ENCODE measurements at places on chromosomes 12 and 14.

DNA sequence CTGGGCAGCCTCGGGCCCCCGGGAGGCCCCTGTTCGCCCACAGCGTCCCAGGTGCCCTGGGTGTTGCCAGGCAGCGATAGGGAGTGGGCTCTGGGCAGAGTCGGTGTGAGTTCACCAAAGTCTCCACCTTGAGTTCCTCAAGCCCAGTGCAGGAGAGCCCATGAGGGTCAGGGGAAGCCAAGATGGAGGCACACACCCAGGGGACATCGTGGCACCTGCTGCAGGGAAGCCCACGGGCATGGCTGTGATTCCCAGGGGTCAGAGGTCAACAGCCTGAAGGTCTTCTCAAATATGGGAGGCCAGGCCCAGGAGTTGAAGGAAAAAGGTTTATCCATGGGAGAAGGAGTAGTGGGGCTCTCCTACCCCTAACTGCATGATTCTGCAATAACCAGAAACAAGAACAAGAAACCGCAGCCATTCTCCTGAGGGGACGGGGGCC is 148.8 kb downstream of the ADGRD1 start:
- DNase-seq: no peak

DNA sequence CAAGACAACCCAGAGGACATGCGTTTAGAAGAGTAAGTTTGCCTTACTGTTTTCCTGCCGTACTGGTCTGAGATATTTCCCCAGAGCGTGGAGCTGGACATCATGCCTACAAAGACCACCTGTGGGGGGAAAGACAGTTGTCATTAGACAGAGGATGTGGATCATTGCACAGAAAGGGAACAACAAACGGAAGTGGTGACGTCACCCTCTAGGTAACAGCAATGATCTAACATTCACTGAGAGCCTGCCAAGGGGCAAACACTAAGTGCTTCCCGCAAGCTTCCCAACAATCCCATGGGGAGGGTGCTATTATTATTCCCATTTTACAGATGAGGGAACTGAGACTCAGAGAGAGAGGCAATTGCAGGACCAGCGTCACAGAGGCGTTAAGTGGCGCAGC is 48.5 kb downstream of the SVOP start:
- no peak for DNase-seq

- no peak for DNase-seq
These were observed 42.9 kb downstream of the KLC1 start for GRCh38 chr14:103671911-103672310.

DNA sequence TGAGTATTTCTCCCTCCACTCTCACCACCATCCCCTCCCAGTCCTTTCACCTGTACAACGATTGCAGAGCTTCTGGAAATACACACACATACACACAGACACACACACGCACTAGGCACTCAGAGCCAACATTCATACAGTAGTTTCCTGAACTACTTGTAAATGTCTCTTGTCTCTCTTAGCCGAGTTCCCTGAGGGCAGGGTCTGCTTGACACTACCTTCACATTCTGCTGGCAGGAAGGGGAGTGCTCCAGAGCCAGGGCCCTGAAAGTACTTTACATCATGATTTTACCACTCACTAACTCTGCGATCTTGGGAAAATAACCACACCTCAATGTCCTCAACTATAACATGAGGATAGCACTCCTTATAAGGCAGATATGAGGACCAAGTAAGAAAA is 82.7 kb downstream of the GAS2L3 start:
- DNase-seq: no peak

DNA sequence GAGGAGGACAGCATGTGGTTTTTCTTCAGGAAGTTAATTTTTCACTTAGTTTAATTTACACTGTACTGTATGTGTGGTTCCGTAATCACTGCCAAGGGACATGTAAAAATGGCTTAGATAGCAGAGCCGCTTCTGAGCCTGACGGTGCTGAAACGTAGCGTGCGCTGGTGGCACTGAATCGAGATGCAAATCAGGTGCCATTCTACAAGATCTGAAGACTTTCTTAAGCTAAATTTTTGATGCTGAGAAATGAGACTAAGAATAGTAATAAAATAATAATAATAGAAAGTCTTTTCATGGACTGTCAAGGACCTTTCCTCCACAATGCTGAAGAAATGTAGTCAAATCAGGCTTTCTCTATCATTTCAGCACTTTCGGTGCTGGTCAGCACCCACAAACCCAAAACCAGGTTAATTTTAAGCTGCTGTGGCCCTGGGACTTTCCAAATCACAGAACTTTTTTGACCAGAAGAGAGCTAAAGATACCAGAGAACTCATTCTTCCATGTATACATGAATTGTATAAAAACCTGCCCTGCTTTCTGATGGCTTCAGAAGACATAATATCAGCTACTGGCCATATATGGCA is 183.3 kb upstream of the LMO3 start:
- DNase-seq: no peak

DNA sequence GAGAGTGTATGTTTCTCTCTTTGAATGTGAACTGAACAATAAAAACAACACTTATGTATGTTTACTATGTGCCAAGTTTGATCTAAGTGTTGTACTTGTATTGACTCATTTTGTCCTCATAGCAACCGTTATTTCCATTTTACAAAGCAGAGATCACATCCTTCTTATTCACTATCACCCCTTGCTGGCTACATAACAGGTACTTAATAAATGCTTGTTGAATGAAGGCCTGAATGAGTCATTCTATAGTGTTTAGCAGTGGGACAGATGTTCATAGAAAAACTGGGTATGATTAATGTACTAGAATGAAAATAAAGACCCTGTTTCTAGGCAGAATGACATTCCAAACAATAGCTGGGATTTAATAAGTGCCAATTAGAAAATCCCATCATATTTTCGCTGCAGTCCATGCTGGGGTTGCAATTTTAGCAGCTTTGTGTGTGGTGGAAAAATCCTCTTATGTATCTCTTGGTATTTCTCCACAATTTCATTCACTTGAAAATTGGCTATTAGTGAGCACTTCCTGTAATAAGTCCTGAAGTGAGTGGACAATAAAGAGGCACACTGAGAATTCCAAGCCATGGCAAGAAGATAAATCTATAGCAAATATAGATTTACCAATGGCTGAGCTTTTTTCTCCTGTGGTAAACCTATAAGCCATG is 86.0 kb downstream of the FAR2 start:
- peak; percentile 70 for DNase-seq

DNA sequence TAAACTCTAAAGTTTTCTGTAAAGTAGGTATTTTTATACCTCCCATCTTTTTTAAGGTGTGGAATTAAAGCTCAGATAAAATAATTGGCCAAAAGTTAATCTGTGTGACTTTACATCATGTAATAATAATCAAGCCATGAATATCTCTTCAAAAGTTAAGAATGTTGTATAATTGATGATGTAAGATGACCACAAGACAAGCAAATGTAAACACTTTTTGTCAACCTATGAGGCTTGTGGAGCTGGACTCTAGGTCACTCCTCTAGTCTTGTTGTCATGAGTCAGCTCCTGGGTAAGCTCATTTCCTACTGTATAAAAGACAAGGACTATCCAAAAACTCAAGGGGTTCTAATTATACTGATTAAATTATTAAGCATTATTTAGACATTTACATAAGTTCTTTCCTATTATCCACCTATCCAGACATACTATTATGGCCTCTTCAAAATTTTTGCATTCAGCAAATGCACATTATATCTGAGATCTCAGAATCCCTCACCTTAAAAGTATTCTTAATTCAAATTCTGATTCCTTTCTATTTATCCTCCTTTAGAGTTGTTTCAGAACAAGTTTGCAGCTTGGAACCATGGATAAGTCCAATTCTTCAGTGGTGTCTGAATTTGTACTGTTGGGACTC is at the start of gene OR4K5:
Gene OR4K5 (plus strand): TSS at position 587 of the 637 bp plus-strand sequence. CDS start 0 bp downstream, at position 587.
- no peak for DNase-seq

GRCh38 chr14:77094672-77095284 is 3.3 kb upstream of the CIPC start:
- DNase-seq: peak; percentile 88

DNA sequence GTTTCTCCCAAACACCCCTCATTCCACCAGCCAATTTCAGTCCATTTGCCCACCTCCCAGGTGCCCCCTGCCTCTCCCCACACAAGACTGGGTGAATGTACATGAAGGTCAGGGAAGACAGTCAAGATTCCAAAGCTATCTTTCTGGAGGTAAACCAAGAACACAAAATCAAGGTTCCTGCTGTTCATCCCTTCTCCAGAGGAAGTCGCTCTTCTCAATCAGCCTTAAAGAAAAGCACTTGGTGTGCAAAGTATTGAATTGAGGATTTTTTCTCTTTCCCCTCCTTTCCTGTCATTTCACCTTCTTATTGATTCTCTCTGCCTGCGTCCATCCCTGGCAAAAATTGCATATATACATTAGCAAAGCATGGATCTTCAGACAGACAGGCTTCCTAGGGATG is 4.5 kb downstream of the GRIN2B start:
- DNase-seq: no peak
